Fibroblast of skin of left quadriceps (primary cell): ENCODE measurements at places on chromosomes 2 and 18.

DNA sequence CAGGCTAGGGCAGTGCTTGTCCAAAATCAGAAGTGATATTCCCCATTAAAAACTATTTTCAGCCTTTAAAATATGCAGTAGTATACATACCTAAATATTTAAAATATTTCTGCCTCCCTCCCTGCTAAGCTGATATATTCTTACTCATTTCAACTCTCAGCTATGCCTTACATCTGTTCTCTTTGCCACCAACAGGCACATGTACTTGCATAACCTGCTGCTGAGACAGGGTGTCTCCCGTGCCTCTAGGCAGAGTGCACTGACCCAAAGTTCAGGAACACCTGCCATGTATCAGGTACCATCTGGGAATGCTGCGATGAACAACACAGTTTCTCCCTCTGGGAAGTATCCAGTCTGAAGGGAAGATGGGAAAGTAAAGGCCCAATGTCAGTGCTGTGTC, 91.7 kb downstream of the STK39 start:
- no peak for DNase-seq

DNA sequence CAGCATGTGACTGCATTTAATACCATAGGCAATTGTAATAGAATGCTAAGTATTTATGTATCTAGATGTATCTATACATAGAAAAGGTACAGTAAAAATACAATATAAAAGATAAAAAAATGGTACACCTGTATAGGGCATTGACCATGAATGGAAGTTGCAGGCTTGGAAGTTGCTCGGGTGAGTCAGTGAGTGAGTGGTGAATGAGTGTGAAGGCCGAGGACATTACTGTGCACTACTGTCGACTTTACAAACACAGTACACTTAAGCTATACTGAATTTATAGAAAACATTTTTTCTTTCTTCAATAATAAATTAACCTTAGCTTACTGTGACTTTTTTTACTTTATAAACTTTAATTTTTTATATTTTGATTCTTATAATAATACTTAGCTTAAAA, 8.9 kb downstream of the DIS3L2 start:
- no peak for DNase-seq

- DNase-seq, result no peak
Observed at GRCh38 chr2:27854229-27854862, 35.8 kb downstream of the RBKS start.

GRCh38 chr2:218387369-218388194, 5.5 kb downstream of the SLC11A1 start:
- peak; percentile 26 for DNase-seq

DNA sequence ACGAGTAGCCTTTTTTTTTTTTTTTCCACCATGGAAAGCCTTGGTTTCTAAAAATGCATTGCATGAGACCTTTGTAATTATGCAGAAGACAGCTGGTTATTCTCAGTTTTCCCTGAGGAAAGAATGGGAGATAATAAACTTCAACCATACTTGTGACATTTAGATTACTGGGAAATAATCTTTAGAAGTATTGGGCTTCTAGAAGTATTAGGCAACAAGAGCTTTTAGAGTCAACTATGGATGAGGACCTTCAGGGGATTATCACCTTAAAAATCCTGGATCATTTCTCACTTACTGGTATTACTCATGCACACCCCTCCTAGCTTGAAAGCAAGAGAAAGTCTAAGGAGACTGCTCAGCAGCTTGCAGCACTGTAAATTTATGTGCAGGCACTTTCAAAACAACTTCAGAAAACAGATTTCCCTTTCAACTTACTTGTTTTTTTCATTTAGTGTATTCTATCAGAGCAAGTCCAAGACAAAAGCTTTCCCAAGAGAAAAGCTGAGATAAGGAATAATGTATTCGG, 175.9 kb downstream of the NRXN1 start:
- DNase-seq, result no peak

DNA sequence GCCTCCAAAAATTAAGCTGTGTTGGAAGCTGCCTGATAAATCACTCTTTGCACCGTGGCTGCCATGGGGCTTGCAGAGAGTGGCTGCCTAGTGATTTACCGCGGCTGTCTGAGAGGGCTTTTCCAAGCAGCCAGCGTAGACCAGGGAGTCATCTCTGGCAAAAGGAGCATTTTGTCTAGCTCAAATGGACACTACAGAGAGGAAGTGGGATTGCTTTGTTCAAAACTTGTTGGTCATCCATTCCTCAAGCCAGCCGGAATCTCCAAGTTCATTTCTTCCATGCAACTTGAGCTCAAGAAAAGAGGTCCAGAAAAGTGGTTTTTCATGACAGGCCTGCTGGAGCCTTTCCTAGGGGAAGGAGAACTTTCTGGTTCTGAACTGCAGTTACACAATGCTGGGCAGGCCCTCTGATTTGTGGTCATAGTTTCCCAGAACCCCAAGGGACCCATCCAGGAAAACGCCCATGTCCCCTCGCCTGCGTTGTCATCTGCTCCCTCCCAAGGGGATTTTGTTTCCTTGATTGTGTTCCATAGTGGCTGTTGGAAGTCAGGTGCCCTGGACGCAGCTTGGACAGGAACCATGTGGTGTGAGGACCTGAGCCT, 108.1 kb downstream of the TRIB2 start:
- DNase-seq, result no peak

DNA sequence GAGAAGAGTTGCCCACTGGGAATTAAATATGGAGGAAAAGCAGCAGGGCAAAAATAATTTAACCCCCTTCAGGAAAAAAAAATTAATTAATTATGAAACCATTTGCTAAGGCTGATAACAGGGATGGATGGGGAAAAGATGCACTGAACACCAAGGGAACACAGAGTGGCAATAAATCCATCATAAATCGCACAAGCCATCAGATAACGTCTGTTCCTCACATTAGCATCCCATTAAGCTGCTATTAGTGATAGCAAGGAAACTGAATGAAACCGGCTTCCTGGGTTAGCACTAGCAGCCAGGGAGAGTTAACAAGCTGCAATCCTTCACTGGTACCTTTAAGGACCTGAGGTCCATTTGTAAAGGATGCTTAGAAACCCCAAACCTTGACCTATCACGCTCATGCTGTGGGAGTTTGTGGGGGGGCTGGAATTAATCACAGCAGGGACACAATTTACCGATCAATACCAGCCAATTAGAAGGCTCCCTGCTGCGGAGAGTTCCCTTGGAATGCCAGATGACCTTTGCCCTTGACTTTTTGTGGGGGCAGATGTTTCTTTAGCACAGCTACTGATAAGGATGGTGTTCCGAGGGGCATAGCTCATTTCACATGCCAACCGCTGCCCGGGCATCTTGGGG, 175.5 kb upstream of the KLF7 start:
- no peak for DNase-seq

DNA sequence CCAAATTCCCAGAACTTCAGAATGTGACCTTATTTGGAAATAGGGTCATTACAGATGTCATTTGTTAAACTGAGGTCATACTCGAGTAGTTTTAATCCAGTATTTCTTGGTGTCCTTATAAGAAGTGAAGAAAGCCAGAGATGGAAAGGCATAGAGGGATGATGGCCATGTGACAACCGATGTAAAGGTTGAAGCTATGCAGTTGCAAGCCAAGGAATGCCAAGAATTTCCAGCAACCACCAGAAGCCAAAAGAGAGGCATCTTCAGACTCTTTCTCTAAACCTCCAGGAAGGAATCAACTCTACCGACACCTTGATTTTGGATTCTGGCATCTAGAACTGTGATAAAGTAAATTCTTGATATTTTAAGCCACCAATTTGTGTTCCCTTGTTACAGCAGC, 242.2 kb downstream of the CDH20 start:
- DNase-seq, result peak; percentile 37

GRCh38 chr2:25112113-25112512, 56.3 kb downstream of the POMC start:
- no peak for DNase-seq

DNA sequence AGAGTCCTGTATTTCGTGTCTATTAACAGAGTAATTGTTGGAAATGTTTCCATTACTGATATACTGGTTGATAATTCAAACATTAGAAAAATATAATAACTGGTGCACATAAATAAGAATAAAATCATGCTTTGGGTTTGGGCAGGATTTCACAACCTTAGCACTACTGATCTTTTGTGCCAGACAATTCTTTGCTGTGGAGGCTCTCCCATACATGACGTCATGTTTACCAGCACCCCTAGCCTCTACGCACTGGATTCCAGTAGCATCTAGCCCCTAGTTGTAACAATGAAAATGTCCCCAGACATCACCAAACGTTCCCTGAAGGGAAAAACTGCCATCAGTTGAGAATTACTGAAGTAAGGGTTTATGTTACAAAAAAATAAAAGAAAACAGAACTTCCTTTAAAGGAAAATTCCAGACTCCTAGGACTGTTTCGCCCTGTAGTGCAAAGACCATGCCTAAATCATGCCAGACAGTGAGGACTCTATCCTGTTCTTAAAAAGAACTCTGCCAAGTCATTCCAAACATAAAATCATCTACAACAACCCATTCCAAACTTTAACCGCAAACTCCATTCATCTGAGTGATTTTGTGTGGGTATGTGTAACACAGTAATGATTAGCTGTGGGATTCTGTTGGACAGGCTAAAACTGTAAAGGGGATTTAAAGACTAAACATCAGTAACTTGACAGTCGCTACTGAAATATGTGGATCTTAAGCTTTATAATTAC, 313.4 kb upstream of the CCDC68 start:
- peak; percentile 65 for DNase-seq

DNA sequence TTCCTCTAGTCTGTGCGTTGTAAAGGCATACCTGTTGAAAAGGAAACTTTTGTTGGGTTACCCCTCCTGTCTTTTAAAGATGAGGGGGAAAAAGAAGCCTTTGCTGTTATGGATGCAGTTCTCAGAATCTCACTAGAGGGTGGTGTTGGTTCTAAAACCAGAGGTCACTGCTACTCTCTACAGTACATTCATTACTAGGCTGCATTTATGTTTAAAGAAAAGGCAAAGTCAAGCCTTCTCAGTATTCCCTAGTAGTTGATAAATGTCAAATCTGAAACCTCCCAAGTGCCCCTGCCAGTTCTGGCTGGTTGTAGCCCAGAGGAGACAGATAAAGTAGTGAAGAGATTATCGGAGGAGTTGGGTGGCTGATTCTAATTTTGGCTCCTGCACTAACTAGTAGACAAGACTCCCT, 1.4 kb upstream of the PLCL1 start:
- DNase-seq, result no peak

DNA sequence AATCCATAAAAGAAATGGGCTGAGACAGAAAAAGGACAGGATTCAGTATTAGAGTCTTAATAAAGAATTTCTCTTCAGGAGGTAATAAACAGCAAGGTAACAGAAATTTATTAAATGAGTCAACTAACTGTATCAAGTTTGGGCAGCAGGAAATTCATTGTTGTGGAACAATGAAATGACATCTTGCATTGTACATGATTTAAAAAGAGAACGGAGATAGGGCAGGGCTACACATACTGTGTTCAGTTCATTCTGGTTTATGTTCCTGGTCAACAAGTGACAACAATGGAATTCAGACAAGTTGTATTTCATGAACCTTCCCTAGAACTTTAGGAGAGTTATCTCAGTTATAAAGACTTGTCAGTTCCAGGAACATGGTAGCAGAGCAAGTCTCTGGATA, 961.3 kb downstream of the SOCS6 start:
- no peak for DNase-seq

DNA sequence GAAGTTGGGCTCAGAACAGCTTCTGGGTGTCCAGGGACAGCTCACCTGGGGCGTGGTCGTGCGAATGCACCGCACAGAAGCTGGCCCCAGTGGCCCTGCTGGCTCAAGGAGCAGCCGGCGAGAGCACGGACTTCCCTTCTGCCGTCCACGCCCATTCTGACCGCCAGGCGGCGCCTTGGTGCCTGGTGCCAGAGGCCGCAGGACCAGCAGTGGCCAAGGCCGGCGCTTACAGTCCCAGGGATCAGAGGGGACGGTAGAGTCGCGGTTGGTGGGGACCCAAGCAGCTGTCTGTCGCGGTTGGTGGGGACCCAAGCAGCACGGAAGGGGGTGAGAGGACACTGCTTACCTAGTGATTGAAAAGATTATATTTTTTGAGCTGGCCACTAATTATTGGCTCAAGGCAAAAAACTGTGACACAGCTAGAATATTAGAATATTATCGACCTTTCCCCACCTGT, 25.7 kb downstream of the NPPC start:
- no peak for DNase-seq

DNA sequence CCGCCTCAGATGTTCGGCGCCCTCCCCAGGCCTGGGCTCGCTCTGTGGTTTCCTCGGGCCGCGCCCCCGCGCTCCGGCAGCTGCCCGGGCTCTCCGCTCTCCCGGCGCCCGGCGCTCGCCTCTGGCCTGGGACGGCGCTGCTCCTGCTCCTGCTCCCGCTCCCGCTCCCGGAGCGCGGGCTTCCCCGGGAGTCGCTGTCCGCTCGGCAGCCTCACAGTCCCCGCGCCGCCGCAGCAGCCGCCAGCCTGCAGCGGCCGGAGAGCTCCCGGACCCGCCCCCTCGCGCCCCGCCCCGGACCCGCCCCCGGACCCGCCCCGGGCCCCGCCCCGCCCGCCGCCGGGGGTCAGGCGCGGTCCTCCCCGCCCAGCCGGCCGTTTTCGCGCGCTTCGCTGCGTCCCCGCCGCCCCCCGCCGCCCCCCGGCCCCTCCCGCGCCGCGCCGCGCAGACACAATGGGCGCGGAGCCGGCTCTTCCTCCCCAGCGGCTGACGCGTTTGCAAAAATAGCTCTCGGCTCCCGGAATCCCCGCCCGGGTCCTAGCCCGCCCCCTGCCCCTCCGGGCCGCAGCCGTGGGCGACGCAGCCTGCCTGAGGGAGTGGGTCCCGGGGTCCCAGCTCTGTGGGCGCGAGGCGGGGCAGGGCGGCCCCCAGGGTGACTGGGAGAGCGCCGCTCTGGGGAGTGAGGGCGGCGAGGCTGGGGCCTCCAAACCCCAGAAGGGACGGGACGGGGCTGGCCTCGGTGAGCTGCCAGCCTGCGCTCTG, at the start of gene ARL4C:
Gene ARL4C (minus strand): TSS at position 247 of the 759 bp plus-strand sequence. CDS start 495 bp downstream, outside the sequence.
- peak; percentile 44 for DNase-seq

GRCh38 chr2:113918229-113918628, 28.3 kb downstream of the ACTR3 start:
- no peak for DNase-seq

DNA sequence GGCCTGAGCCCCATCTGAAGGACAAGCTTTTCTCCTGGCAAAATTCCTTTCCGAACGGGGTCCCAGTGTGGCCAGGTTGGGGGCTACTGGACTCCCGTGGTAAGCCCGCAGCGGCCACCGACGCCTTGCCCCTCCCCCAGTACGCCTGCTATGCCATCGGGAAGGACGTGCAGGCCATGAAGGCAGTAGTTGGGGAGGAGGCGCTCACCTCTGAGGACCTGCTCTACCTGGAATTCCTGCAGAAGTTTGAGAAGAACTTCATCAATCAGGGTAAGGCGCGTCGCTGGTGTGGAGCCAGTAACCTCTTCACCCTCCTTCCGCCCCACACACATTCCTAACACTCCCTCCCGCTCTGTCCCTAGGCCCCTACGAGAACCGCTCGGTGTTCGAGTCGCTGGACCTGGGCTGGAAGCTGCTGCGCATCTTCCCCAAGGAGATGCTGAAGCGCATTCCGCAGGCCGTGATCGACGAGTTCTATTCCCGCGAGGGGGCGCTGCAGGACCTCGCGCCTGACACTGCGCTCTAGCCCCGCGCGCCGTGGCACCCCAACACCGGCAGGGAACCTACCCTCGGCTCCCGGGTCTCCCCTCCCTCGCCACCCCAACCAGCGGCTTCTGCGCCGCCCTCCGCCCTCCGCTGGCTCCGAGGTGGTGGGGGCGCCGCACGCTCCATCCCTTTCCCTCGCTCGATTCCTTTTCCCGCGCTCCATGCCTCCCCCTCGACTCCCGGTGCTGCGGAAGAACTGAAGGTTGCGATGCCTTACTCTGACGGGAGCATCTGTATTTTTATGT, 13.6 kb upstream of the ANKRD53 start:
- no peak for DNase-seq

GRCh38 chr2:233854241-233854981, at the start of gene HJURP:
Gene HJURP, minus strand, starts transcription at chr2:233854535. Its CDS starts 35 bp downstream, at chr2:233854500.
- DNase-seq, result peak; percentile 89

GRCh38 chr2:232338759-232339106, 39.8 kb upstream of the ALPP start:
- no peak for DNase-seq
